ENCODE measurements at places on chromosomes 1 and 21. TPM values are rescaled to one million over a fixed set of nuclear protein-coding genes. Genes with fewer than 3 reads are reported as not detected.

GRCh38 chr21:34597406-34597805 is 17.5 kb downstream of the RCAN1 start:
- DNase-seq, result no peak

GRCh38 chr1:219339466-219339865 is 165.8 kb downstream of the LYPLAL1 start:
- no peak for DNase-seq

- DNase-seq, result no peak
These were observed 66.6 kb upstream of the CACHD1 start for GRCh38 chr1:64403331-64403730.

DNA sequence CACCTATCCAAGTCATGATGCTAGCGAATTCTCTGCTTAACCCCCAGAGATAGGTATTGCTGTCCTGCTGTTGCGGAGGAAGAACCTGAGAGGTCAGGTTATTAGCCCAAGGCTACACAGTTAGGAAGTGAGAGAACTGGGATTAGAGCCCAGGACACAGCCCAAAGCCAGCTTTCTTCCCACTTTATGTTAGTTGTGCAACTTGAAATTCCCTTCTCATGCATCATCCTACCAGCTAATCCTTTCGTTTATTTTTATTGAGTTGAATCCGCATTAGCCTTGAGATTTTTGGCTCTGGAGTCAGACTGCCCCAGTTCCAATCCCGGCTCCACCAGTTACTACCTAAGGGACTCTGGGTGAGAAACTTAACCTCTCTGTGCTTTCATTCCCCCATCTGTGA is 65.4 kb downstream of the PLEKHA6 start:
- no peak for DNase-seq

GRCh38 chr1:63777286-63777685 is 3.5 kb downstream of the ROR1 start:
- no peak for DNase-seq

DNA sequence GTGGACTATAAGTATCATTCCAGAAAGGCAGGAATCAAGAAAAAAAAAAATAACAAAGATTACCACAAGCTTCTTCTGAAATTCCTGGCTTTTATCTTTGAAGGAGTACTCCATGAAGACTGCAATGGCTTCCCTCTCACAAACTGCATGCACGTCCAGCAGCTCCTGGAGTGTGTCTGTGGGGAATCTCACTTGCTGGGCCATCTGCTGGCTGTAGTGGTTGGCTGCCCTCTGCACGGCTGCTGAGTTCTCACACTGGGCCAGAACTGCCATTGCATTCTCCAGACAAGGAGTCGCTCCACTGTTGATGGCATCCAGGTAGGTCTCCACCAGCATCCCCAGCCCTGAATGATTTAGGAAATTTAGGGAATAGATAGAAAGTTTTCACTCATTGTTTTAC is 23.3 kb upstream of the GBP2 start:
- DNase-seq, result no peak

DNA sequence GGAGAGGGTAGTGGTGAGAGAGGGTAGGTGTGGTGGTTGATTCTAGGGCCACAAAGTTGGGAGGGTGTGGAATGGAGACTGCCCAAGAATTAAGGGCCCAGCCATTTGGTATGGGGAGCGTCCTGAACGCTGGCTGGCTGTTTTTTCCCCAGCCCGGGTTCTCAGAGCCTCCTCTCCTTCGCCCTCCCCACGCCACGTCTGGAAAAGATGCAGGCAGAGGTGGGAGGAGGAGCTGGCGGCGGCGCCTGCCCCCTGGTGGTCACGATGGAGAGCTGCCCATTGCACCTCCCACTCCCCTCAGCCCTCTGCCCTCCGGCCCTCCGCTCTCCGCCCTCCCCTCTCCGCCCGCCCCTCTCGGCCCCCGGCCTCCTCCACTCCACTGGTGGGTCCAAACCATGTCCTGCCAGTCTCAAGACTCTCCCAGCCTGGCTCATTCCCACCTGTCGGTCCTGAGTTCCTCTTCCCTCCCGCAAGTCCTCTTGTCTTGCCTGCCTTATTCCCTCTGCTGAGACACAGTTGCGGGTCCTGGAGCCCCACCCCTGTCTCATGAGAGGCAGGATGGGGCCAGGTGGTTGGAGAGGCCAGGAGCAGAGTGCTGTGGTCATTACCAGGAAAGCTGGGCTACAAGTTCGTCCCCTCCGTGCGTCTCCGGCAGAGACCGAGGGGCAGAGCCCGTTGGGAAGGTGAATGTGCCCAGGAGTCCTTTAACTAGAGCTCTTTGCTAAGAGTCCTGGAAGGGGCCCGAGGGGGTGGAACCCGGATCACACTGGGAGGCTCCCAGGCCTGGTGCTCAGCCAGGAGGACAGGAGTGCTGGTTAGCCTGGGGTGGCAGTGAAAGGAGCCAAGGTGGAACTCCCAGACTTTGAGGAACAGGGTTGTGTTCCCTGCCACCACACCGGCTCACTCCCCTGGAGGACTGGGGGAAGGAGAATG is 22.6 kb downstream of the ETNK2 start:
- DNase-seq, result no peak

Gene FGR
- total RNA-seq, result 49.7 TPM

- no peak for DNase-seq
These were observed 209.4 kb upstream of the SNX7 start for GRCh38 chr1:98452162-98452561.

DNA sequence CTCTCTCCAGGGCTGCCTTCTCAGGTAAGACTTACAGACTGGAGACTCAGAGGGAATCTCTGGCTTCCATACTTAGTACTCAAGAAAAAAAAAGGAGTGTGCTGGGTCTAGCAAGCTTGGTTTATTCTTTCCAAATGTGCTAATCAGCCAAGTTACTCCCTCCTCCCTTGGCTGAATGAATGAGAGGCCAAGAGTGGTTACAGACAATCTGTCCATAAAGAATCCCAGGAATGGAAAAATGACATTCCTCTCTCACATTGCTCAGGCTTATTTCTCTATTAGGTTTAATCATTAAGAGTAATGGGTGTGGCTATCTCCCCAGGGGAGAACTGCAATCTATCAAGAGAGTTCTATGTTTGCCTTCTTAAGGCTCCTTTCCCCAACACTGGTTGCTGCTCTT is 547.3 kb upstream of the PLXNA2 start:
- DNase-seq, result no peak

DNA sequence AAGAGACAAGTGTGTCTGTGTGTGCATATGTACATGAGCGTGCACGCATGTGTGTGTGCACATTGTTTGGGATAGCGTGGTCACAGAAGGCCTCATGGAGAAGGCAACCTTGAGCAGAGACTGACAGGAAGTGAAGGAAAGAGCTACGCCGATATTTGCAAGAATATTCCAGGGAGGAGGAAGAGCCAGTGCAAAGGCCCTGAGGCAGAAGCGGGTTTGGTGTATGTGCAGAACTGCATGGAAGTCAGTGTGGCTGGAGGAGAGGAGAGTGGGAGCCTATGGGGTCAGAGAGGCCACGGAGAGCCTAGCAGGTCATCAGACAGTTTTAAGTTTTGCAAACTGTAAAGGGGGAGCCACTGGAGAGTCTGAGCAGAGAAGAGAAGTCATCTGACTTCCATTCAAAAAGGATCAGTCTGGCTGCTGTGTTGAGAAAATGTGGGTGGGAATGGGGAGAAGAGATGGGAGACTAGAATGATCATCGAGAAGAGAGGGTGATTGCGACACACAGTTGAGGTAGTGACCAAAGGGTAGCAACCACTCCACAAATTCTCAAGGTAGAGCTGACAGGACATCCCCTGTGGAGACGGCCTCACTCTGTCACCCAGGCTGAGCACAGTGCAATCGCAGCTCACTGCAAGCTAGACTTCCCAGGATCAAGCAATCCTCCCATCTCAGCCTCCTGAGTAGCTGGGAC is 3.9 kb downstream of the CELA2B start:
- no peak for DNase-seq

Gene ATP1A4
- 0.39 TPM for total RNA-seq

- DNase-seq, result no peak
These were observed 60.6 kb downstream of the AGPAT3 start for GRCh38 chr21:43925609-43926008.

GRCh38 chr21:37339552-37339939 is 27.0 kb upstream of the DYRK1A start:
- no peak for DNase-seq

DNA sequence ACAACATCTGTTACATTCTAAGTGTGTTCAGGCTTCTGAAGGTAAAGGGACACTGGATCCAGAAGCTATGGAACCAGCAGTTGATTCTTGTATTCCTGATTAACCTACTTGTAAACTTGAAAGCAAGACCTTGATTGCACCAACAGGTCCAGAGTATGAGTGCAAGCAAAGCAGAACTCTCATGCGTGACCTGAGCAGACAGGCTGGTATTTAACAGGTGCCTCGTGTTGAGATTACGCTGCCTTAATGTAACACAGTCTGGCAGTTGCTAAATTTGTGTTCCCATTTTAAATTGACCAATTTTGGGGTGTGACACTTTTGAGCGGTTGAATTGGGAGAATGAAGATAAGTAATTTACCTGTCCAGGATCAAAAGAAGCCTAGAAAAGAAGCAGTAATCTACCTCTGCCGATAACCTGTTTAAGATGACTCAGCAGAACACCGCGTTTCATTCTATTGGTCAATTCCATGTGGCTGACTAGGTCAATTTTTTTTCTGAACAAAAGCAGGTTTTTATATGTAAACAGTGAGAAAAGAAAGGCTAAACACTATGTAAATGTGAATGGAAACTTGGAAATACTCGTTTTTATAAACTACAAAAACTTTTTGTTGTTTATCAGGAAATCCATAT is 147.6 kb downstream of the DYRK1A start:
- no peak for DNase-seq

Measured in mesenteric fat pad (tissue), 1 donor.